ENCODE measurements at places on chromosomes 1 and 21.

DNA sequence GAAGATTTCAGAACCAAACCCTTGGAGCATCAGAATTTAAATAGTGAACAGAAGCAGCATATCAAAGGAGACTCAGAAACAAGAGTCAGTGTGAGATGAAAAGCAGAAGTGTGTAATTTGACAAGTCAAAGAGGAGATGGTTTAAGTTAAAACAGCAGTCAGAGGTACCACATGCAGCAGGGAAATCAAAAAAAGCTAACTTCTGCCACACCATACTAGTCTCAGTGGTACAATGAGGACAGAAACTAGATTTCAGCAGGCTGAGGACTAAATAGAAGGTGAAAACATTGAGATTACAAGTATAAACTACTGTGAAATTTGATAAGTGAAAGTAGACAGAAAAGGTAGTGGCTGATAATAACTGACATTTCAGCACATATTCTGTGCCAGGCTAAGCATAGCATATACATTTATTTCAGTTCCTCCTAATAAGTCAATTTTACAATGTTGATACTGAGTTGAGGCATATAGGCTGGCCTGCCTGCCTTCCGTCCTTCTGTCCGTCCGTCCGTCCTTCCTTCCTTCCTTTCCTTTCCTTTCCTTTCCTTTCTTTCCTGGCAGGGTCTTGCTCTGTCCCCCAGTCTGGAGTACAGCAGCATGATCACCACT is 12.6 kb downstream of the SUCO start:
- no peaks in the 10 kb centered on the region for H3K36me3 ChIP-seq
- H3K4me1 ChIP-seq: peaks cover 56% of the 10 kb centered on the region
- H3K4me3 ChIP-seq: no peak overlapping the region

DNA sequence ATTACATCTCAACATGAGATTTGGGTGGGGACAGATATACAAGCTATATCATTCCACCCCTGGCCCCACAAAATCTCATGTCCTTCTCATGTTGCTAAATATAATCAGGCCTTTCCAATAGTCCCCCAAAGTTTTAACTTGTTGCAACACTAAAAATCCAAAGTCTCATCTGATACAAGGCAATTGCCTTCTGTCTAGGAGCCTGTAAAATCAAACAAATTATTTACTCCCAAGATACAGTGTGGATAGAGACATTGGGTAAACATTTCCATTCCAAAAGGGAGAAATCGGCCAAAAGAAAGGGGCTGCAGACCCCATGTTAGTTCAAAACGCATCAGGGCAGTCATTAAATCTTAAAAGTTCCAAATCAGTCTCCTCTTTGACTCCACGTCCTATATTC is 47.0 kb downstream of the SYT14 start:
- no peaks in the 10 kb centered on the region for H3K27me3 ChIP-seq
- no peak overlapping the region for H3K4me3 ChIP-seq
- no peak for DNase-seq

GRCh38 chr21:44399955-44400790 is 46.8 kb downstream of the TRPM2 start:
- no peak for DNase-seq
- peaks cover 1% of the 10 kb centered on the region for H3K27me3 ChIP-seq
- no peak overlapping the region for H3K27ac ChIP-seq
- H3K4me1 ChIP-seq: peaks cover 6% of the 10 kb centered on the region

DNA sequence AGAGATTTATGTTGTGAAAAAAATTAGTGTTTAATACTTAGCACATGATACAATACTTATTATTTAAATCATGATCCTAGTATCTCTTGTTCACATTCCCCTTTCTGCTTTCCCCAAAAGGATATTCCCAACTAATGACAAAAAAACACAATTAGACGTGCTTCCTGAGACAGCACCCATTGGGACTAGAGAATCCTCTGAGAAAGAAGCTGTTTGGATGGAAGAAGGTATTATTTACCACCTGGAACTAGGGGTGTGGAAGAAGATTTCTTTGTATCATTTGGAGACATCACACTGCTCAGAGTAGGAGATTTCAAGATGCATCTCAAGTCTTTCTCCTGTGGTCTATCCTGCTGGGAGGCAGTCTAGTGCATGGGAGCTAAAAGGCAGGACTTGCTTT is at the start of gene OR10Z1:
OR10Z1 (plus strand) TSS at position 301 of the 400 bp plus-strand sequence. CDS start 1,171 bp downstream, outside the sequence.
- H3K4me1 ChIP-seq: no peaks in the 10 kb centered on the region
- H3K27me3 ChIP-seq: no peaks in the 10 kb centered on the region
- no peak for DNase-seq
- no peak within 1 kb of the TSS for H3K27ac ChIP-seq

DNA sequence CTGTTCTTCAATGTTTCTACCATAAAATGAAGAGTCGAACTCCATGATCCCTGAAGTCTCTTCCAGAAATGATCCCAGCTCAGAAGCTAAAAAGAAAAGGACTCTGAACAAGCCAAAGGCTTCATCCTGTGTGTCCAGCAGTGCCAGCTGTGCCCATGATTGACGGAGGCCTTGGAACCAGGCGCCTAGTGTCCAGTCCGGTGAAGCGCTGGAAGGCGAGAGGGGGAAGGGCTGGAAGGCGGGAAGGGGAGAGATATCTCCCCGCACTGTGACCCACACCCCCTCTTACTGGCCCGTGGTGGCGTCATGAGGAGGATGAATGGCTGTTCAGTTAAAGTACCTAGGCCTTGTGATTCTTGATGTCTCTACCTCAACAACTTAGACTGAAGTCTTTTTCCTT is 10.4 kb upstream of the PLEKHA6 start:
- H3K36me3 ChIP-seq: no peaks in the 10 kb centered on the region
- no peak overlapping the region for H3K27ac ChIP-seq
- peaks cover 29% of the 10 kb centered on the region for H3K27me3 ChIP-seq
- DNase-seq: no peak
- H3K4me3 ChIP-seq: no peak overlapping the region

- no peak overlapping the region for H3K4me3 ChIP-seq
- DNase-seq: no peak
- peaks cover 25% of the 10 kb centered on the region for H3K4me1 ChIP-seq
Observed at GRCh38 chr1:20281801-20282200, 8.9 kb upstream of the VWA5B1 start.

DNA sequence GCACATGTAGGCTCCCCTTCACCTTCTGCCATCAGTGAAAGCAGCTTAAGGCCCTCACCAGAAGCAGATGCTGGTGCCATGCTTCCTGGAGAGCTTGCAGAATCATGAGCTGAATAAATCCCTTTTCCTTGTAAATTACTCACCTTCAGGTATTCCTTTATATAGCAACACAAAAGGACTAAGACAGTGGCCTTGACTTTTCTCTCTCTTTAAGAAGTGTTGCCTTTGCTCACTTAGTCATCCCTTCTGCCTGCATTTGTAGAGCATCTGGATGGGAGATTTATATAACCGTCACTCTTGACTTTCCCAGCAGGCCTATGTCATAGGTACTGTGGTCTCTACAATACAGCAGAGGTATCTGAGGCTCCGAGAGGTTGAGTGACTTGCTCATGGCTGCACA is 3.7 kb downstream of the PCSK9 start:
- no peak for DNase-seq
- no peaks in the 10 kb centered on the region for H3K36me3 ChIP-seq
- H3K4me3 ChIP-seq: no peak overlapping the region
- peaks cover 5% of the 10 kb centered on the region for H3K4me1 ChIP-seq

DNA sequence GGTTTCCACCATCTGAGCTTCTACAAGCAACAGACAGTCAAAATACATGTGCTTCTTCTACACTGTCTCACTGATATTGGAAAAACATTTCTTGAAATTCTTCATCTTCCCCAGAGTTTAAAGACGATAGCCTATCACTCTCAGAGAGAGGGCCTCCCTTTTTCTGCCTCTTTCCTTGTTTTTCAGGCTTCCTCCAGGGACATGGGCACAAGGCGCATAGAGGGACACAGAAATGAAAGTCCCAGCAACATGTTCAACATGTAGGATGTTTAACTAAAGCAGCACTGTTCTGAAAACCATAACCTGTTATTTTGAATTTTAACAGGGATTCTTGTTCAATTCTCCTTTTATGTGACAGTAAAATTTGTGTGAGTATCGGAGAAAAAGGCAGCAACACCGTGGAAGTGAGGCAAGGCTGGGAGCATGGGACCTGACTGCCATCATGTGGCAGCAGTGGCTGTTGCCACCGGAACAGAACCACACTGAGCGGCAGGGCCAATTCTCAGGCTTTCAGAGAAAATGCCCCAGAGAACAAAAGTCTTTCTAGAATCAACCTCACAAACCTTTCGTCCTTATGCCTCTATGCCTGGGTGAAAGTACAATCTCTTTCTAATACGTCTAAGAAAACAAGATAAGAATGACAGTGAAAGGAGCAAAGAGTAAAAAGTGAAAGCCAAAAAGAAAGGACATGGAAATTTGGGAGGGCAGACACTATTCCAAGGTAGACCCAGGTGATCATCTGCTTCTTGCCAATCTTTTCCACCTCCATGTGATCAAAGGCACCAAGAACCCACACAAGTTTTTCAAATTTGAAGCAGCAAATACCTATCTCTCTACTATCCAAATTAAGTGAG is 54.5 kb downstream of the PCNX2 start:
- H3K4me1 ChIP-seq: peaks cover 27% of the 10 kb centered on the region
- H3K36me3 ChIP-seq: peaks cover 15% of the 10 kb centered on the region
- H3K27ac ChIP-seq: no peak overlapping the region
- no peaks in the 10 kb centered on the region for H3K27me3 ChIP-seq
- H3K4me3 ChIP-seq: no peak overlapping the region

GRCh38 chr1:218363141-218363540 is 18.0 kb downstream of the TGFB2 start:
- H3K27ac ChIP-seq: no peak overlapping the region
- H3K4me1 ChIP-seq: peaks cover 26% of the 10 kb centered on the region
- no peak for DNase-seq

GRCh38 chr1:196277860-196278259 is 330.4 kb downstream of the KCNT2 start:
- H3K4me1 ChIP-seq: peaks cover 9% of the 10 kb centered on the region
- DNase-seq: no peak
- no peak overlapping the region for H3K27ac ChIP-seq
- H3K4me3 ChIP-seq: no peak overlapping the region
- H3K36me3 ChIP-seq: no peaks in the 10 kb centered on the region
- H3K27me3 ChIP-seq: no peaks in the 10 kb centered on the region

DNA sequence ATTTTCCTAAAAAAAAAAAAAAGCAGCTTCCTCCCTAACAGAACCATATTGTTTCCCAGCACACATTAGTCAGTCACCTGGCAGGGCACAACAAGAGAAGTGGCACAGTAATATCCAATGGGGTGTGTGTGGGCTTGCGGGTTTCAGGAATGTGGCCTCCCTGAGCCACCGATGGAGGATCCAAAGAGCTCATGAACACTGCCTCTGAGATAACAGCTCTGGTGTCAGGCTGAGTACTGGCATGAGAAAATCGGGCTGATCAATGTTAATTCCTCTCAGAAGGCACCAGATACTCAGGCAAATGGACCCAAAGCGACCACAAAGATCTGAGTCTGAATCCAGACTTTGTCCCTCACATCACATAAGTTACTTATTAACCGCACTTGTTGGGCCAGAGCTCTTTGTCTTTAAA is 2.2 kb upstream of the LYPD8 start:
- H3K27ac ChIP-seq: no peak overlapping the region
- H3K27me3 ChIP-seq: no peaks in the 10 kb centered on the region
- no peaks in the 10 kb centered on the region for H3K4me1 ChIP-seq
- no peaks in the 10 kb centered on the region for H3K36me3 ChIP-seq
- H3K4me3 ChIP-seq: no peak overlapping the region

GRCh38 chr1:212034516-212035122 is 738 bp downstream of the INTS7 start:
- peak overlapping the region; percentile 98 for H3K4me3 ChIP-seq
- no peaks in the 10 kb centered on the region for H3K36me3 ChIP-seq
- H3K27me3 ChIP-seq: no peaks in the 10 kb centered on the region
- H3K4me1 ChIP-seq: peaks cover 82% of the 10 kb centered on the region
- peak overlapping the region; percentile 93 for H3K27ac ChIP-seq

- no peaks in the 10 kb centered on the region for H3K4me1 ChIP-seq
- H3K27ac ChIP-seq: no peak overlapping the region
- H3K4me3 ChIP-seq: no peak overlapping the region
- H3K36me3 ChIP-seq: no peaks in the 10 kb centered on the region
- DNase-seq: no peak
- H3K27me3 ChIP-seq: peaks cover 33% of the 10 kb centered on the region
Observed at GRCh38 chr1:115717541-115717940, 51.0 kb downstream of the CASQ2 start.

- H3K4me3 ChIP-seq: no peak overlapping the region
- H3K4me1 ChIP-seq: no peaks in the 10 kb centered on the region
- H3K27me3 ChIP-seq: no peaks in the 10 kb centered on the region
- H3K27ac ChIP-seq: no peak overlapping the region
- DNase-seq: no peak
- H3K36me3 ChIP-seq: no peaks in the 10 kb centered on the region
Observed at GRCh38 chr21:22224261-22224660, 1226.1 kb downstream of the NCAM2 start.

DNA sequence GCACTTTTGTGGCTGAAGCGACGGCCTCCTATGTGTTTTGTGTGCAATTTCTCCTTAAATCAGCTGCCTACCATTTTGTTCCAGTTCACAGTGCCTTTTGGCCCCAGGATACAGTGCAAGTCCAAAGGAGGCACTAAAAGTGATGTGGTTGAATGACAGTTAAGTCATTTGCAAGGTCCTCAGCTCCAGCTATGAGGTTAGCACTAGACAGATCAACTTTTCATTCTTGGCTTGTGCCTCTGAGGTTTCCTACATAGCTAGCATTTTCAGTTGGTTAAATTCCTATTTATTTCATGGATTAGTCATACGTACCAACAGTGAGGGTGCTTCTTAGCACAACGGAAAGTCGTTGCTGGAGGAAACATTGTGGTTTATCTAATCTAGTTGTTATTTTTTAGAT is 59.3 kb upstream of the NTPCR start:
- H3K27me3 ChIP-seq: no peaks in the 10 kb centered on the region
- no peak overlapping the region for H3K27ac ChIP-seq
- DNase-seq: no peak
- no peak overlapping the region for H3K4me3 ChIP-seq
- no peaks in the 10 kb centered on the region for H3K36me3 ChIP-seq
- H3K4me1 ChIP-seq: no peaks in the 10 kb centered on the region
